ENCODE measurements at places on chromosomes 5 and 9.

DNA sequence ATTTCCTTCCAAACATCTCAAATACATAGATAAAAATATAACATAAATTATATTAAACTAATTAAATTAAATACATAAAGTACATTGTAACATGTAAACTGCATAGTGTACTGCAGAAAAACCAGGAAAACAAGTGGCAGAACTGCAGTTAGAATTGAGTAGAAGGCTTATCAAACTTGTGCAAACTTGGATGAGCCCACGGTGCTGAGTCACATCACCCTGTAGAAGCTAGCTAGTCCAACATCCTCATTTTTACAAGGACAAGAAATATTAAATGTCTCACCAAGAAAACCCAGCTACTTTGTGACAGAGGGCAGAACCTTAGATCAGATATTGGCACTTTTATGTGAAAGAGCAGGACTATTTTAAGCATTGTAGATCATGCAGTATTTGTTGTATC, 807.9 kb upstream of the NUDT12 start:
- DNase-seq: no peak

- no peak for DNase-seq
Measured at GRCh38 chr9:32306006-32306405, 78.4 kb upstream of the ACO1 start.

- DNase-seq: no peak
Measured at GRCh38 chr9:12812710-12813109, 37.9 kb downstream of the LURAP1L start.

GRCh38 chr9:79026316-79026715, 545.4 kb upstream of the TLE4 start:
- no peak for DNase-seq

- no peak for DNase-seq
Measured at GRCh38 chr5:158538506-158539074, 561.1 kb downstream of the EBF1 start.

DNA sequence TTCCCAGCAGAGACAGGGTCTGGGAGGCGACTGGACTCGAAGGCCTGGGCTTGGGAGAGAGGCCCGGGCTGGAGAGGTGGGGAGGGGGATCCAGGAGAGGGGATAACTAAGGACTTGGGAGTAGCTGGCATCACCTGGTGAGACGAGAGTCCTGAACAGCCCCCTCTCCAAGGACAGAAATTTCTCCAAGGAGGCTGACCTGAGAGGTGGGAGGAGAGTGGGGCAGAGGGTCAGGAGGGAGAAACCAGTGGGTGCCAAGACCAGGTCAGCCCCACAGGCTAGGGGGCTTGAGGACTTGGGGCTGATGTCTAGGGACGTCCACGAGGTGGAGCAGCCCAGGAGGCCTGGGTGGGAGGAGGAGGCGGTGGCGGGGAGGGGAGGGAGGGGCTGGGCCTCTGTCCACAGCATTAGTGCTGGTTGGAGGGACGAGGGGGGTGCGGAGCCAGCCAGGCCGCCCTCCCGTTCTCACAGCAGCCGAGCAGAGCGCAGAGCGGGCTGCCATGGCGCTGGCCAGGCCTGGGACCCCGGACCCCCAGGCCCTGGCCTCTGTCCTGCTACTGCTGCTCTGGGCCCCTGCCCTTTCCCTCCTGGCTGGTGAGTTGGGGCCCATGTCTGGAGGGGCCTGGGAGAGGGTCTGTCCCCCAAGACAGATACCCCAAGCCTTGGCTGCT, at the start of gene CRB2:
TSS of gene CRB2 (plus strand) at position 437 of the 671 bp plus-strand sequence. CDS start at position 501, 64 bp downstream.
- DNase-seq: no peak

- no peak for DNase-seq
Measured at GRCh38 chr5:66701244-66701643, 105.1 kb downstream of the MAST4 start.

DNA sequence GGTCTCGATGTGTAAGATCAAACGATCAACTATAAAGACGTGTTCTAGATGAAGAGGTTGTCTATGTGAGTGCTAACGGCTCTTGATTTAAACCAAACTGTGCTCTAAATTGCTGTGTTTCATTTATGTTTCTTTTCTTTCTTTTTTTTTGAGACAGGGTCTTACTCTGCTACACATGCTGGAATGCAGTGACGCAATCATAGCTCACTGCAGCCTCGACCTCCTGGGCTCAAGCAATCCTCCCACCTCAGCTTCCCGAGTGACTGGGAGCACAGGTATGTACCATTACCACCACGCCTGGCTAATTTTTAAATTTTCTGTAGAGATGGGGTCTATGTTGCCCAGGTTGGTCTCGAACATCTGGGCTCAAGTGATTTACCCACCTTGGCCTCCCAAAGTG, 24.0 kb upstream of the RNF130 start:
- DNase-seq: no peak

DNA sequence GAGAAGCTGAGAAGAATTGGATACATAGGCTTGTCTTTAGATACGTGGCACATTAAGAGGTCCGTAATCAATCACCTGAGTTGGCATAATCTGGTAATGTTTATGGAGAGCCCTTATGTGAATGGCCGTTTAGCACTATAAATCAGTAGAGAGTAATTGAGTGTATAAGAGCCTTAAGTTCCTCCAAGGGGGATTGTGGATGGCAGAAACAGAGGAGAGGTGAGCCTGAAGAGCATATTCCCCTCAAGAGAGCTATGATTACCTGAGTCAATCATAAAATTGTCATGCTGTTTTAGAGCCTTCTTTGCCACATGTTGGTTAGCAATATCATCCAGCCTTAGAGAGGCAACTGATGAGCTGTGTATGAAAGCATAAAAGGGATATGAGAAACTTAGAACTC, 58.8 kb downstream of the FOCAD start:
- DNase-seq: no peak

- no peak for DNase-seq
Measured at GRCh38 chr5:170896779-170897178, 35.0 kb downstream of the RANBP17 start.

GRCh38 chr5:15020736-15021135, 149.2 kb upstream of the ANKH start:
- DNase-seq: no peak
